T-cell (primary cell): ENCODE measurements at places on chromosomes 16 and 17.

DNA sequence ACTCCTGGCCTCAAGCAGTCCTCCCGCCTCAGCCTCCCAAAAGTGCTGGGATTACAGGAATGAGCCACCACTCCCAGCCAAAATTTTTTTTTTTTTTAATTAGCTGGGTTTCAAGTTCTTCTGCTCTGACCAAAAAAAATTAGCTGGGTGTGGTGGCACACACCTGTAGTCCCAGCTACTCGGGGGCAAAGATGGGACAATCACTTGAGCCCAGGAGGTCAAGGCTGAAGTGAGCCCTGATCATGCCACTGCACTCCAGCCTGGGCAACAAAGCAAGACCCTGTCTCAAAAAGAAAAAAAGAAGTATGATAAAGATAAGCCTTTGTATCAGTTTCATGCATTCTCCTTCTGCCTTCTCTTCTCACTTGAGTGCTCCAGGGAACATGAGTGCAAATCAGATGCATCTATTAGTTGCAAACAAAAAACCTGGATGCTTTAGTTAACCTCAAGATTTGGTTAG is 1.9 kb downstream of the NQO1 start:
- DNase-seq, result no peak

DNA sequence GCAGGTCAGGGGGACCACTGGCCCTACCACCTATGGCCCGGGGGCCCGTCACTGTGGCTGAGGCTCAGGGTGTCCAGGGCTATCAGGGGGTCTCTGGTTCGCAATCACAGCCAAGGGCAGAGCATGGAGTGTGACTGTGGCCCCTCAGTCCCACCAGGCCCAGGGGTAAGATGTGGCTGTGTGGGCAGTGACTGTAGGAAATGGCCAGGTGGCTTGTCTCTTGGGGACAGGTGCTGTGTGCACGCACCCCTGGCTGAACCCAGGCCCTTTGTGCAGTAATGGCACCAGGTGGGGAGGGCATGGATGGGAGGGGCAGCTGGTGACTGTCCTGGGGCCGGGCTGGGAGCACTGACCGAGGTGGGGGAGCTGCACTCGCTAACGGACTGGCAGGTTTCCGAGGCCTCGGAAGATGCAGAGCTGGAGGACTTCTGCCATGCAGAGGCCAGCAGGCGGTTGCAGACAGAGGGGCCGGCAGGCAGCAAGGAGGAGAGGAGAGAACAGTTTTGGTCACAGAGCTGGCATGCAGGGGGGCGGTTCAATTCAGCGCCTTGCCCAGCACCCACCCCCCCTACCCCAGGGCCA is 18.8 kb downstream of the IL34 start:
- DNase-seq, result no peak

- no peak for DNase-seq
Measured at GRCh38 chr16:15418206-15418605, 16.2 kb upstream of the BMERB1 start.

DNA sequence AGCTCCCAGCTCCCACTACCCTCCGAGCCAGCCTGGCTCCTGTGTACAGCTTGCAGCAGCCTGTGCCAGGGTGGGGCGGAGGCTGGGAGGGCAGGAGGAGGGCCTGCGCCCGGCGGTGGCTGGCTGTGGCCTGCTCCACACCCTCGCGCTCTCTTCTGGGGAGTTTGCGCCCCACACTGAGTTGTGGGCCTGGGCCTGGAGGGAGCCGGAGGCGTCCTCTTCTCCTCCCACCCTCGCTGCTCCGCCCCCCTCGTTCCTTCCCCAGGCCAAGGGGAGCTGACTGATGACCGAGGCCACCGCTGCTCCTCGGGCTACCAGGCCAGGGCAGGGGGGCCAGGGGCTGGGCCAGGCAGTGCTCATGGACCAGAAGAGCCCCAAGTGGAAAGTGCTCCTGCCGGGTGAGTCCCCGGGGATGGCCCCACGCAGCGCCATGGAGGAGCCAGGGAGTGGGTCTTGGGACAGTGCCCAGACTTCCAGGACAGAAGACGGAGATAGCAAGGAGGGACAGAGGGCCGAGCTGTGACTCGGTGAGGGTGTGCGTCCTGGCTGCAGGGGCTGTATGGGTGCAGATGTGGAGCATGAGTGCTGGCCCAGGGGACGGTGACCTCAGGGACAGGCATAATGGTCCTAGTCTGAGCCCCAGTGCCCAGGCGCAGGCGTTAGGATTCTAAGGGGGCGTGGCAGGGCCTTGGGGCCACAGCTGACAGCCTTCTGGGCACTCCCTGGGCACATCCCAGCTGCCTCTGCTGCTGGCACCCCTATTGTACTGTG is 242.1 kb upstream of the GSE1 start:
- no peak for DNase-seq

DNA sequence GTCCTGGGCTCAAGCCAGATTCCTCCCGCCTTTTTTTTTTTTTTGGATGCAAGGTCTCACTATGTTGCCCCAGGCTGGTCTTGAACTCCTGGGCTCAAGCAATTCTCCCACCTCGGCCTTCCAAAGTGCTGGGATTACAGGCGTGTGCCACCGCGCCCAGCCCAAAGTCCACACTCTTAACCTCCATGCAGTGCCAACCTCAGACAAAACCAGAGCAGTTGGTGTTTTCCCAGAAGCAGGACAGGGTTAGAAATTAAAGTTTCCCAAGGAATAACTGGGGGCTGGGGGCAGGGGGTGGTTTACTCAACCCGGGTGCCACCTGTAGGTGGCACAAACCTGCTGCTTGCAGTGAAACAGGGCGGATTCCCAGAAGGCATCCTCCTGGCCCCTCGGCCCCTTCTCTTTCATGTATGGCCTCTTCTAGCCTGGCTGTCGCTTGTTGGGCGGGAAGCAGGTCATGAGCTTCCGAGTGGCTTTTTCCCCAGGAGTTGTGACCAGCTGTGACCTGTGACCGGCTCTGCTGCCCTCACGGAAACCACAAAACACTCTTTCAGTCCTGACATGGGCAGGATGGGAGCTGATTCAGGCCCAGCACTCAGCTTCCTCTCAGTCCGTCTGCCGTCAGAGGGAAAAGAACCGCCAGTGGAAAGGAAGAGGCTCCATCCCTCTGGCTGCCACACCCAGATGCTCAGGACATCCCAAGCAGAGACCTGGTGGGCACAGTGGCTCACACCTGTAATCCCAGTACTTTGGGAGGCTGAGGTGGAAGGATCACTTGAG is 25.6 kb upstream of the USP7 start:
- no peak for DNase-seq
